Activated CD8-positive, alpha-beta memory T cell treated with anti-CD3 and anti-CD28 coated beads, Interleukin-2, amount 10 ng/mL, durations not matched to agents 7 days and 5 days (primary cell): ENCODE measurements at places on chromosomes 12 and 14. TPM values are rescaled to one million over a fixed set of nuclear protein-coding genes. Genes with fewer than 3 reads are reported as not detected.

GRCh38 chr14:95137164-95137803, 20.0 kb downstream of the DICER1 start:
- no peak for DNase-seq

The ZNF839 gene
- total RNA-seq, result 11.9 TPM

GRCh38 chr12:117192057-117192456, 1.8 kb upstream of the FBXO21 start:
- no peak for DNase-seq

The PLEKHG3 gene
- 11.9 TPM for total RNA-seq
